ENCODE measurements at places on chromosomes 12 and 14.

DNA sequence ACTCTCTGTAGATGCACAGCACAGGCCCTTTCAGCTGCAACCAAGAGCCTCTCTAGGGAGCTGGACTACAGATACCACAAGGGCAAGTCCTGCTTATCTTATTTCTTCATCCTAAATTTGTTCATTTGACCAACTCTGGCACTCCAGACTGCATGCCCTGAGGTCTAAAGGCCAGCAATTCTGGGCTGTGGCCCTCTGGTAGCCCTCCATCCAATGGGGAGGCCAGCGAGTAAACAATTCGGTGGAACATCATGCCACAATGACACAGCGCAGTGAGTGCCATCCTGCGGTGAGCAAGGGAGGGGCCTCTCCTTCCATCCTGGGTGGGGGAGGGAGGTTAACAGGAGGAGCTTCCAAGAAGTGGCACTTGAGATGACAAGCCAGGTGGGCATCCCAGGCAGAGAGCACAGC, 652 bp upstream of the SELPLG start:
- DNase-seq: peak; percentile 82

- no peak for DNase-seq
Measured at GRCh38 chr14:25875475-25875874, 722.4 kb downstream of the NOVA1 start.

GRCh38 chr12:90940872-90941499, 14.0 kb downstream of the CCER1 start:
- DNase-seq: no peak

- DNase-seq: no peak
Measured at GRCh38 chr12:27780612-27781408, 774 bp upstream of the MANSC4 start.

DNA sequence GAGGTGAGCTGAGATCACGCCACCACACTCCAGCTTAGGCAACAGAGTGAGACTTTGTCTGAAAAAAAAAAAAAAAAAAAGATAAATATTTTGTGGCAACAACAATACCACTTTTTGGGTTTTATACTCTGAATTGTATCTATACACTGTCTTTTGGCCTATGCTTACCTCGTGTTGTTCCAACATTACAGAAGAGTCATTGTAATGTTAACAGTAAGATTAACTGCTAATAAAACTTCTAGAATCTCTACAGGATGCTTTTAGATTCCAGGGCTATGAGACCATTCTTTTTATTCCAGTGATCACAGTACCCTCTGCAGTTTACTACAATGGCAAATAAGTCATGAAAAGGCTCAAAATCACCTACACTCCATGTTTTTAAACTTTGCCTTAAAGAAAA, 11.6 kb downstream of the IFT81 start:
- DNase-seq: no peak

- no peak for DNase-seq
Measured at GRCh38 chr14:23005451-23006187, 4.3 kb downstream of the C14orf93 start.

DNA sequence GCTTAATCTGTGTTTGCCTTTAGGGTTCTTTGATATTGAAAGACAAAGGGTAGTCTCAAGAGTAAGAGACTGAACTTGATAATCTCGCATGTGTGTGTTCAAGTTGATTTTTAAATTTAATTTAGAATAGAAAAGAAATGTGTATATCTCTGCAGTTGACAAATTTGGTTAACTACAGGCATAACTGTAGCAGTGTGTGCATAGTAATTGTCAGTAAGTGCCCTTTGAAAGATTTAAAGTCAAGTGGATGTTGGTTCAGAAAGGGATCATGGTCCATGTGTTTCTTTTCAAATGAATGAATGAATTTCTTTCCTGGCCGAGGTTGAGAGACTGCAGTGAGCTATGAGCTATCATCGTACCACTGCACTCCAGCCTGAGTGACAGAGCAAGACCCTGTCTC, 49.9 kb upstream of the DYRK2 start:
- no peak for DNase-seq

- no peak for DNase-seq
Measured at GRCh38 chr12:94089891-94090290, 58.5 kb upstream of the PLXNC1 start.

- no peak for DNase-seq
Measured at GRCh38 chr12:70885956-70886355, 34.6 kb downstream of the PTPRR start.

DNA sequence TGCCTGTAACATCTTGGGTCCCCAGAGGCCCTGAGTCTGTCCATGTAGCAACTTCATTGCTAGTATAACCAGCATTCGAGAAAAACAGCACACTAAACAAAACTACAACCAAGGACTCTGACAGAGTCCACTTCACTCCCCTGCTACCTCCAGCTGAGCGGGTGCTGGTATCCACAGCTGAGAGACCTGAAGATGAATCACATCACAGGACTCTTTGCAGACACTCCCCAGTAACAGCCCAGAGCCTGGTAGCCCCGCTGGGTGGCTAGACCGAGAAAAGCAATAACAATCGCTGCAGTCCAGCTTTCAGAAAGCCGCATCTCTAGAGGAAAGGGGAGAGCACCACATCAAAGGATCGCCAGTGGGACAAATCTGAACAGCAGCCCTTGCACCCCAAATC, 9.0 kb upstream of the IQSEC3 start:
- no peak for DNase-seq

- DNase-seq: no peak
Measured at GRCh38 chr12:39448038-39448437, 5.1 kb upstream of the KIF21A start.

DNA sequence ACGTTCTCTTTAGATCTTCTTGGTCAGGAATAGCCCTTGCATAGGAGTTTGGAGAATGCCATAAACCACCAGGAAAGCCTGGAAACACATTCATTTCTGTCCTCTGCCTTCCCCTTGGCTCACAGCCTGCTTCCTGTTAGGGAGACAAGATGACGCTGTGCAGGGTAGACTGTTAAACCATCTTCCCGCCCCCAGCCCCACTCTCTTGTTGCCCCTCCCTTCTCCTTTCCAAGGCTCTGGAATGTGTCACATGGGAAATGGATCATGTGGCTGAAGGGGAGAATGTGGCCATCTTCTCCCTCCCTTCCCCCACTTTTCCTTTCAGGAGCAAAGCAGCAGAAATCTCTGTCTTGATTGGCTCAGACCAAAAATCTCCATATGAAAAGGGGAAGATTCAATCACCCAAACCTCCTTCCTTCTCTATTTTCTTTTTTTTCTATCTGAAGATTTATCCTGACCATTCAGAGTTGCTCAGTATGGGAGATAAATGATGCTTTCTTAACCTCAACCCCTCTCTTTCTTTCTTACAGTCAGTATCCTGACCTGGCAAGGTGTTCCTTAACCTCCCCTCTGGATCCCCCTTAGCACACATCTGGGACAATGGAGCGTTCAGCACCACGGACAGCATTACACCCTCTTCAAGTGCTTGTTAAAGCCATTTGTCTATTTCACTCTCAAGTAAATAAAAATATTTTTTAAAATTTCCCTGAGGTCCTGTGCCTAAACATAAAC, 11.4 kb downstream of the GPR19 start:
- DNase-seq: no peak

DNA sequence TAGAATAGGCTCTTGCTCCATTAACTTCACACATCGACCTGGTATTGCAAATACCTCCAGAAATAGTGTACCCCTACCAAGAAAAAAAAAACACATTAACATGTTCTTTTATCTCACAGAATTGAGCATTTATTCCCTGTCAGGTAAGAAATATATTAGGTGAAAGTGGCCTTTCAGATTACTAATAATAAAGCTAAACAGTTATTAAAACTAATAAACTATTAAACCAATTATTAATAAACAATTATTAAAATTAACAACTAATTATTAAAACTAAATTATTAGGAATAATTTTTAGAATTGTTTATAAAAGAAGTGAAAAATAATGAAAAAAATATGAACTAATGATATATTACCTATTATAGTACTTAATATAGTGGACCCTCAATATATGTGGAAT, 7.2 kb upstream of the AK7 start:
- no peak for DNase-seq

DNA sequence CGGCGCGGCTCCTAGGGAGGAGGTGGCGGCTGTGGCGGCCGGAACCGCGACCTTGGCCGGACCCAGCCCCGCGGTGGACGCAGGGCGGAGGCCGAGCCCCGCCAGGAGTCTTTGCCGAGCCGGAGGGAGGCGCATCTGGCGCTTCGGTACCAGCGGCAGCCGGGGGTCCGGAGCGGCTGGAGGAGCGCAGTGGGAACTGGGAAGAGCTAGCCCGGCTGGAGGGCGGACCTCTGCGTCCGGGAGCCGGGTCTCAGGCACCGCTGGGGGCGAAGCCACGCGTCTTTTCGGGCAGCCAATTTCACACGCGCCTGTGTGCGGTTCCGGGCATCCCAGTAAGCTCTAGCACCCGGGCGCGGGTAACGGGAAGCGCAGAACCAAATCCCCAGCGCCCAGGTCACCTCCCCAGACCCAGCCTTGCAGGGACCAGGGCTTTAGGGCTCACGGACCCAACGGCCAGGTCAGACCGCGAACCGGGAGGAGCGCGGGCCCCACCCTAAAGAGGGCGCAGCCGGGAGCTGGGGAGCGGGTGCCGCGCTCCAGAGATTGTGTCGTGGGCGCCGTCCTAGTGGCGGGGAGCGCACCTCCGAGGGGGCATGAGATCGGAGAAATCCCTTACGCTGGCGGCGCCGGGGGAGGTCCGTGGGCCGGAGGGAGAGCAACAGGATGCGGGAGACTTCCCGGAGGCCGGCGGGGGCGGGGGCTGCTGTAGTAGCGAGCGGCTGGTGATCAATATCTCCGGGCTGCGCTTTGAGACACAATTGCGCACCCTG, 89.4 kb downstream of the GALNT8 start:
- DNase-seq: peak; percentile 75

DNA sequence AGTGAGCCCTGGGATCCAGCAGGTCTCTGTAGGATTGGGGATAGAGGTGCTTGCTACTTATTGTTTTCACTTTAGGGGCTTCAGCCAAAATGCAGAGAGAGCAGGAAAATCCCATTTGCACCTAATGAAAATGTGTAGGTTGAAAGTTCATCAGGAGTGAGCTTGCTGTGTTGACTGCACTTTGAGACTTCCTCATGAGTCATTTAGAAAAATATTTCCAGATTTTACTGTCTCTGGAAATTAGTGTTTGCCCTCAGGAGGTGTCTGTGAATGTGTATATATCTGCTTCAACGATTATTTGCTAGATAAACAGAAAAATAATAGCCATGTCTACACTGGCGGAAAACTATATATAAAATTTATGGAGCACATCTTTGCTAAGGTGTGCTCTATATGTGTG, 159.3 kb downstream of the CAND1 start:
- DNase-seq: no peak

GRCh38 chr12:30975581-30975980, 49.0 kb downstream of the TSPAN11 start:
- DNase-seq: no peak

- no peak for DNase-seq
Measured at GRCh38 chr12:80121661-80122060, 22.3 kb downstream of the OTOGL start.

DNA sequence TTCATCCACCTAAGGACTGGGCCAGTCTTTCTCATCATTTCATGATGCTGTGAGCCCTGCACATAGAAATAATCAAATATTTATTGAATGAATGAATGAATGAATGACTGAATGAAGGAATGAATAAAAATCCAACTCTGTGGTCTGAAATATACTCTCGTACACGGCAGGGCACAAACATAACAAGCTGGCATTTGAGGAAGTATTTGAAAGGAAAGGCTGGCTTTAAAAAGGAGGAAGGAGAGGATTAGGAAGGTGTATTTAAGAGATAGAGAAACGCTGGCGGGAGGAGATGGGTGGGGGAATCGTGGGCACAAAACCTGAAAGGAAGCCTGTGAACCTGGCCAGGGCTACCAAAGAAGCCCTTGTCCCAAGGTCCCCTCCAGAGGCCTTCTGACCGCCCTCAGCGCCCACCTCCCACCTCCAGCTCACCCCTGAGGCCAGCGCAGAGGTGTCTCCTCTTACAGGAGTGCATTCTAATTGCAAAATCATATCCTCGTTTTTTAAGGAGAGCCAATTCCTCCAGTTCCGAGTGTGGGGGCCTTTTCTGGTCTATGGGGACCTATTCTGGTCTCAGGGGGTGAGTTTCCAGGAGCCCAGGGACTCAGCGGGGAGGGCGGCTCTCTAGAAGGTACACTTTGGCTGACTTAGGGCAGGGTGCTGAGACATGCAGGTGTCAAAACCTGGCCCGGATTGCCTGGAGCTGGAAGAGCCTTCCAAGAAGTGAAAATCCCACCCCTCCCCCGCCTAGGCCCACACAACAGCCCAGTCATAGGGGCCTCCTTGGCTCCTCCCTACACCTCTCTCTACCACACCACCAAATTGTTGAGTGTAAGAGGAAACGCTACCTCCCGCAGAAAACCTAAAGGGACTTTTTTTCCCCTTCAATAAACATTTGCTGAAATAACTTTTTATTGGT, 8.7 kb upstream of the JDP2 start:
- DNase-seq: peak; percentile 69

- DNase-seq: no peak
Measured at GRCh38 chr12:11870041-11870451, 200.7 kb upstream of the BCL2L14 start.

- DNase-seq: no peak
Measured at GRCh38 chr12:123801573-123802178, 39.6 kb downstream of the DNAH10 start.

- DNase-seq: no peak
Measured at GRCh38 chr12:39803151-39803550, 183.5 kb upstream of the ABCD2 start.

DNA sequence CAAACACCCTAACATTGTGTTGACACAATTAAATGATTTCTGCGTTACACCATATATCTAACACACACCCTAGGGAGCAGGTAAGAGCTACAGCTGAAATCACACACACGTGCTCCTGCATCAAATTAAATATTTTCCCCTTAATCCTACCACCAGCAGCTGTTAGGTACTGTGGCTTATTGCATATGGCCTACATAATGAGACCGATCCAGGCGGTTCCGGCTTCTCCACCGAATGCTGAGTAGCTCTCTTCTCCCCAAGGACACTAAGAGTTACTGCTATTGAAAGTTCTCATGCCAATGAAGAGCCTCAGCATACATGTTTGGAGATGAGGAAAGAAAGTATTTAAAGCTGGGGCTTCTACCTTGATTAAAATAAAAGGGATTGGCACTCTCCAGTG, 472.2 kb upstream of the STXBP6 start:
- no peak for DNase-seq

DNA sequence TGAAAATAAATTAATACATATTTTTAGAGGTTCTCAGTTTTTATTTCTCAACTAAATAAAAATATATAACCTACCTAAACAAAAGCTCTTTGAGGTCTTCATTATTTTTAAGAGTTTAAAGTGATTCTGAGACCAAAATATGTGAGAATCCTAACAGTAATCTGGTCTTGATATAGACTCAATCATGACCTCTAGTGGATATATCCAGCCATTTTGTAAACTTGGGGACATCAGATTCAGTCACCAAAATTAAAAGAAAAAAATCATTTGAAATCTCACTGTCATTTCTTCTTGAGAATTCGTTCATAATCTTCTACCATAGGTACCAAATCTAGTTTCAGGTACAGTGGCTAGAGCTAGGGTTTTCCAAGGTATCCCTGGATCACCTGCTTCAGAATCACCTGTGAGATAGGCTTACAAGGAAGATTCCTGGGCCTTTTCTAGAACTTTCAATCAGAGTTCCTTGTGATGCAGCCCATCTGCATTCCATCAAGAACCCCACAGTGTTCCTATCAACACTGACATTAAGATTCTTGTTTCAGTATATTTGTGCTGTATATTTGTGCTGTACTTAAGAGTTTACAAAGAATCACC, 214.9 kb downstream of the ADAMTS20 start:
- DNase-seq: no peak

- no peak for DNase-seq
Measured at GRCh38 chr12:111775205-111776193, 8.8 kb downstream of the ALDH2 start.

Data from activated effector memory CD4-positive, alpha-beta T cell treated with anti-CD3 and anti-CD28 coated beads, Interleukin-2, amount 50 U/mL, for 16 hours (primary cell).